ENCODE measurements at places on chromosomes 6 and 20.
A peak's percentile ranks its signal among the peaks of the same experiment; 100 is the strongest.

- no peak for DNase-seq
Observed at GRCh38 chr6:157121897-157122296, 201.4 kb downstream of the TMEM242 start.

DNA sequence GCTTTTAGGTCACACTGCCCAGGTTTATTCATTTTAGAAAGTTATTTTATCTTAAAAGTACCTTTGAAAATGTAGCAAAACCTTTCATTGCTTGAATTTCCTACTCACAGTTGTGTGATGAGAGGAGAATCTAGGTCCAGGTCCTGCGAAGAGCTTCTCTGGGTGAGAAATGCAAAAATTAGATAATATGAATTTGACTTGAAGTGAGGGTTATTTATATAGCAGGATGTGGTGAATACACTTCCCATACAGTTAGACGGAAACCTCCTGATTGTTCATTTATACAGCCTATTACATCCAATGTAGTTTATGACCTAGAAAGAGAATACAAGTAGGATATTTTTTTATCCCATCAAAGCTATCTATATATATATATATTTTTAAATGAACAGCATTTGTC is 30.5 kb downstream of the CDKAL1 start:
- DNase-seq: no peak

- no peak for DNase-seq
Observed at GRCh38 chr6:143224516-143224915, 163.8 kb downstream of the AIG1 start.

DNA sequence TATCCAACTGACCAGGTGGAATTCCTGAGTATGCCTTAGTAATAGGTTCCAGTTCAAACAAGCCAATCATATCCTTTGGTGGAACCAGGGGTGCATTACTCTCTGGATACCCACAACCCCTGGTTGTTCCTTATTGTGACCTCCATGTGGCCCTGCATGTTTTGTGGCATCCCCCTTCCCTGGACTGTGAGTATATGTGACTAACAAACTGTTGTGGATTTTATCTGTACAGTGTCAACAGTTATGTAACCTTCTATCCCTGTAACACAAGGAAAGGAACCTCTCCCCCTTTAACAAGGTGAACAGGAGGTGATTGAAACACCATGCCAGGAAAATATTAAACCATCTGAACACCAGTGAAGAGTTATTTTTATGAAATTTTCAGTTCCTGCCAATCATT is 46.2 kb downstream of the MLIP start:
- DNase-seq: no peak

GRCh38 chr20:54554006-54554405 is 78.6 kb downstream of the DOK5 start:
- DNase-seq: no peak

DNA sequence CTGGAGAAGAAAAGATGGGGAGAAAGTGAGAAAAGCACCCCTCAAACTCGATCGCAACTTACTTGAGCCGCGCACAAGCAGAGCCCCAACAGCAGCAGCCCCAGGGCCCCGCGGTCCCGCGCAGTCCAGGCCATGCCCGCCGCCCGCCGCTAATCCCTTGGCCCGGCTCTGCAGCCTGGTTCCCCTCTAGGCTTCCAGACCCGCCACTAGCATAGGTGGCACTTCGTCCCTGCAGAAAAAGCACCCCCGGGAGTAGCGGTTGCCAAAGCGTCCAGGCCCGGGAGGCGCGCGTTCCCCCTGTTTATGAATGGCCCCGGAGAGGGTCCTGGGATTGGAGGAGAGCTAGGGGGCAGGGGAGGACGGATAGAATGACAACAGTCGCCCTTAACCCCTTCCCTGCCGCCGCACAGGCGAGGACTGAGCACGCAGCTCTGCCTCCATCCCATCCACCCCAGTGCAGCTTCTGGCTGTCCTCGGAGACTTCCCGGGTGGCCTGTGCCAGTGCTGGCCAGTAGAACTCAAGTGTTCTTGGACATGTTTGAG is 19.9 kb downstream of the COL9A1 start:
- no peak for DNase-seq

DNA sequence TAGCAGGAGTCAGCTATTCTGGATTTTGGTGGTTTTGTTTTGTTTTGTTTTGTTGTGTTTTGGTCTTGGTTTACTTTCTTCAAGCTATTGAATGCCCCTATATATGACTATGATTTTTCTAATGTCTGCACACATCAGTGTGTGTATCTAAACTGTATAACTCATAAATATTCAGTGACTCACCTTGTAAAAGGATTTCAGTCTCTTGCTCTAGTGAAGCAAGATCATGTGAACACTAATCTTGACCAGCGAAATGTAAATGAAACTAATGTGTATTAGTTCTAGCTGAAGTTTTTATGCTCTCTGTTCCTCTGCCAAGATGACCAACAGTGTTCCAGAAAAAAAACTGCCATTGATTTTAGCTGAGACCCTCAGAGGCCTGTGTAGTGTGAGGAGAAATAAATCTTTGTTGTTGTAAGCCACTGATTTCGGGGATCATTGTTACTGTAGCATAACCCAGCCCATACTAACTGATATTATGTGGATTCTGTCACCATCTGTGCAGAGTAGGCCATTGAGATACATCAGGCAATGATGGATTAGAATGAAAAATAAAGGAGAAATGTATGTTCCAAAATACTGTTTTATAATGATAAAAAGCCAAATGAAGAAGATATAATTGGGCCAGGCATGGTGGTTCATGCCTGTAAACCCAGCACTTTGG is 11.5 kb upstream of the BTBD9 start:
- DNase-seq: no peak

- no peak for DNase-seq
Observed at GRCh38 chr20:51832276-51832675, 30.0 kb upstream of the SALL4 start.

DNA sequence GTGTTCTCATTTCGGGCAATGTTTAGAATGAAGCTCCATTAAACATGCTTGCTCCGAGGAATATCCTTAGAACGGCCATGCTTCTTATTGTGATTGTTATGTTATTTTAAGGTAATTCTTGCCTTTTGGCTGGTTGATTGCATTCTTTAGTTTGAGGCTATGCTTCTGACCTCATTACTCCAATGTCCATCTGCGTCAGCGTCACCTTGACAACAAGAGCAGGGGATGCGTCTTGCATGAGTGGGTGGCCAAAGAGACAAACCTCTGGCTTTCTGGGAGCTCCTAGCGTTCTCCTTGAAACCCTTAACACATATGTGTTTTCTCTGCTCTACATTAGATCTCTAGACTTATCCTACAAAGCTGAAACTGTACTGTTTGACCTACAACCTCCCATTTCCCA is 184.3 kb downstream of the THBS2 start:
- no peak for DNase-seq

GRCh38 chr20:32576560-32576959 is 8.6 kb downstream of the NOL4L start:
- DNase-seq: no peak

DNA sequence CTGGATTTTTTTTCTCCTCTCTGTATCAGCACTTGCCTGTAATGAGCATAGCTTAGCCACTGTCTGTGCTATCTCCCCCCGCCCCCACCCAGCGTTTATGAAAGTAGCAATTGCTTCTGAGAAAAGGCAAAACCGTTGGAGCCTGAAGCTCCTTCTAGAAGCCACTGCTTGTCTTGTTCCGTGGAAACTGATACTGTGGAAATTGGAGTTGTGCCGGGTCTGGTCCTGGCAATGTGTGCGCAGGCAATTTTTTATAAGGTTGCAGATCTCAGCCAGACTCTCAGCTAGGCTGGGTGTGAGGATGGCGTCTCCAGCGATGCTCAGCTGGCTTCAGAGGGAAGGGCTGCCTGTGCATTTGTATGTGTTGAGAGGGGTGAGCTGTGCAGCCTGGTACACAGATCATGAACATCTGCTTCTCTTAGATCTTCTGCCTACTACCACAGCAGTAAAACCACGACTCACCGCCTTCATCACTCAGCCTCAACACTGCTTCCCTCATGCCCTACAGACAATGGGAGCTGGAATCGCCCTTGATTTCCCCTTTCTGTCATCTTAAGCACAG is 72.4 kb upstream of the GTSF1L start:
- no peak for DNase-seq

DNA sequence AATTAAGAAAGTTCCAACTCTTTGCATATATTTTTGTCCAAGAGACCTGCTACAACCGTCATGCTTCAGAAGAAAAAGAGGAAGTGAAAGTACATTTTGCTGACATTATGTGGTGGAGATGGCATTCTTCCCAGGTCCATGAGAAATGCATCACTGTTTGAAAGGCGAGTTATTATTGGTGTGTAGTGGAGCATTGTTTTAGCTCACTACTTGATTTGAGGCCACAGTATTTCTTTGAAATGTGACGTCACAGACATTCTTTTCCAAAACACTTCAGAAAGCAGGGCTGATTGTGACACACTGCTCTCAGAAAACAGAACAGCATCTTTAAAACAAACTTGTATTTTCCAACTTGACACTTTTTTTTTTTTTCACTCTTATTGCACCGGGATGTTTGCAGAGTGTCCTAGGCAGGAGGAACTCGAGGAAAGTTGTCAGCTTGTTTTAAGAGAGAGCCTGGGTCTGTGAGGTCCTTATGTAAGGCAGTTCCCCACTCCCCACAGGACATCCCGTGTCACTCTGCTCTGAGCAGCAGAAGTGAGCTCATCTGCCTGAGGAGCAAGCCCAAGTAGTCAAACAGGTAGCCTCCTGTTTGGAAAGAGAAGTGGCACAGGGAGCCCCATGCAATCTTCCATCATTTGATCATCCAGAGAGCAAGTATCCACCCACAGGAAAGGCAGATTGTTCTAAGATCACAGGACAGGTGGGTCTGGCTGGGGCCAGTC is 1.1 kb downstream of the SPTLC3 start:
- peak; percentile 91 for DNase-seq

- DNase-seq: peak; percentile 44
Observed at GRCh38 chr6:36858407-36858981, 16.1 kb downstream of the PPIL1 start.

DNA sequence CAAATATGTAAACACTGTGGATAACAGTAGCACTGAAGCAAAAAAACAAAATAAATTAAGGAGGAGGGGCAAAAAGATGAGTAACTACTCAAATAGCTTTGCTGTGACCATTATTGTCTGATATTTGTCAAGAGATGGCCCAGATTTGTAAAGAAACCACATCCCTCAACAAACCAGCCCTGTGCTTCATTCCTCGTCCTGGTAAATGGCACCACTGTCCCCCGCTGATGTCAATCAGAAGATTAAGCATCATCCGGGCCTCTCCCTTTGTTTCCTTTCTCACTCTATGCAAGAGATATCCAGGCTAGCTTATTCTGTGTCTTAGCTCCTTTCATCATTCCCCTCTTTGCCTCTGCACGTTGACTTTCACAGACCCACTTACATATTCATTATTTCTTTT is 259.0 kb downstream of the SYNE1 start:
- peak; percentile 70 for DNase-seq

DNA sequence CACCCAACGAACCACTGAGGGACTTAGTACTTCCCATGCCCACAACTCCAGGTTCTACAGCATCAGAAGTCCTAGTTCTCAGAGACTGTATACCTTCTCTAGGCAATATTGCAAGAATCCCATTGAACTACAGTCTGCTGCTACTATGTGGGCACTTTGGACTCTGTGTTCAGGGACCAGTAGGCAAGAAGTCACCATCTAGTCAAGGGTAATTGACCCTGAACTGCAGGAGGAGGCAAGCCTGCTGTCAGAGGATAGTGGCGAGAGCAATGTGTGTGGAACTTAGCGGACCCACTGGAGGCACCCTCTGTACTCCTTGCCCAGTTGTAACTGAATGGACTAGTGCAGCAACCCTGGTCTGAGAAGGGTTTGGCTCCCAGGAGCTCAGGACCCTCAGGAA is 15.7 kb downstream of the HEBP2 start:
- no peak for DNase-seq

DNA sequence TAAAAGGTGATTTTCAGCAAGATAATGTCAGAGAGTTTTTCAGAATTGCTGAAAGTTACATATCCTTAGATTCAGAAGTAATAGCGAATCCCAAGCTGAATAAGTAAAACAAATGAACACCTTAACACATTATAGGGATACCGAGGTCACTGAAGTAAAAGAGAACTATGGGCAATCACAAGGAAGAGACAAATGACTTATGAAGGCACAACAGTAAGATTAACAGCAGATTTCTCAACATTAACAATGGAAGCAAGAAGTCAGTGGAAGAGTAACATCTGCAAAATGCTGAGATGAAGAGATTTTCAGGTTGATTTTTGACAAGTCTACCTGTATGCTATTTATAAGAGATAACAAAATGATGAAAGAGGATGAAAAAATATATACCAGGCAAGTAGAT is 86.1 kb upstream of the EZR start:
- DNase-seq: no peak

DNA sequence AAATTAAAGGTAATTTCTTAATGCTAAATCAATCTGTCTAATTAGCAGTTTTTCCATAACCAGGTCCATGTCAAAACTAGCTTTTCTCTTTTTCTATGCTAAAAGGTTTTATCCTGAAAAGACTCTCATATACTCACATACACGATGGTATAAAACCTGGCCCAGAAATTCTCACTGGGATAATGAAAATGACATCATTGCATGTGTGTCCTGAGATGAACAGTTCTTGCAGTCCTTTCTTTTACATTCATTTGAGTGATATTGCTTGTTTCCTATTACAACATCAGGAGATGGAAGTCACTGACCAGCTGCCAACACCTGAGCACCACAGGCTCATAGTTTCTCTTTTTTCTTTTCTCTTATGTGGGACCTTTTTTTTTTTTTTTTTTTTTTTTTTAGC is 7.9 kb upstream of the PRELID3B start:
- no peak for DNase-seq

DNA sequence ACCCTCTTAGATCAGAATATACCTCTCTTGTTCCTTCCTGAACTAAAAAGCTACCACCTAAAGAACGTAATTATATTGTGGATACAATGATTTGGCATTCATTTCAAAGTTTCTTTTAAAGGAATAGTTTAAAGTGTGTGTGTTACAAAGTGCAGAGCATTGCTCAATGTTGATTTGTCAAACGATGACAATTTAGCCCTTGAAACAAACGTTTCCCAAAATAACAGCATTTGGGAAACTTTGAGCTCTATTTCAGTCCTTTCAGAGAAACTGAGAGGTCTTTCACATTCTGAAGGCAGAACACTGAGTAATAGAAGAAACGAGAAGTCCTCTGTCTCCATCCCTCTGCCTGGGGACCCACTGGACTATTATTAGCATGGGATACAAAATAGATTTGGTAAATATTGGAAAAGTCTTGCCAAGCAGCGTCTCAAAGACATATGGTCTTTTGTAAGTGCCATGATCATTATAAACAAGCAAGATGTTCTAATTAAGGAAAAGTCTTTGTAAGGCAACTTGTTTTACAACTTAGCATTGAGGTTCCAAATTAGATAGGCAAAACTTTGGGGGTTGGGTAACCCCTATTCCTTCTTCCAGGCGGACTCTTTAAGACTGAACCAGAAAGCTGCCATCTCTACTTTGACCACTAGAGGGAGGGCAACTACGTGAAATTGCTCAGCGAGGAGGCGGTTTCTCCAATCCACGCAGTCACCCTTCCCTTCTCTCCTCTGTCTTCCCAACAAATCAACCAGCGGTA is 208.8 kb downstream of the RNF144B start:
- DNase-seq: peak; percentile 66
